Caki2 (cell line): ENCODE measurements at places on chromosomes 11 and 22.

DNA sequence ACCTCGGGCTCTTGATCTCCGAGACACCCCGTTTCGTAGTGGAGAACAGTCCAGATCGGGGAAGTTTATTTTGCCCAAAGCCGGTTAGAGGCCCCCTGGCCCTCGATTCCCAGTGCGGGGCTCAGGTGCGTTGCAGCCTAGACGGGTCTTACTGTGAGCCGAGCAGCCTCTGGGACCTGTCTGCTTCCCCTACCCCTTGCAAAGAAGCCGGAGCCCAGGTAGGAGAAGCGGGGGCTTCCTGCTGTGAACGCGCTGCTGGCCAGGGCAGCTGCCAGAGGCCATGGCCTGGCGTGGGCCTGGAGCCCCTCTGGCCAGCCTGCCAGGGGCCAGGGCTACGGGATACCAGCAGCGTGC is 621 bp downstream of the TSPO start:
- peak; percentile 53 for DNase-seq

GRCh38 chr11:95140397-95141033 is 50.9 kb downstream of the ENDOD1 start:
- DNase-seq: no peak

GRCh38 chr22:39251762-39252460 is 7.1 kb upstream of the PDGFB start:
- DNase-seq: peak; percentile 76

GRCh38 chr22:48265000-48265625 is 1502.7 kb downstream of the TBC1D22A start:
- no peak for DNase-seq

- no peak for DNase-seq
These were observed 26.9 kb downstream of the MMP20 start for GRCh38 chr11:102598272-102598671.

- peak; percentile 26 for DNase-seq
These were observed 9.2 kb downstream of the LIN7C start for GRCh38 chr11:27497284-27497866.

- DNase-seq: no peak
These were observed 27.0 kb upstream of the LRRC55 start for GRCh38 chr11:57154739-57155138.

DNA sequence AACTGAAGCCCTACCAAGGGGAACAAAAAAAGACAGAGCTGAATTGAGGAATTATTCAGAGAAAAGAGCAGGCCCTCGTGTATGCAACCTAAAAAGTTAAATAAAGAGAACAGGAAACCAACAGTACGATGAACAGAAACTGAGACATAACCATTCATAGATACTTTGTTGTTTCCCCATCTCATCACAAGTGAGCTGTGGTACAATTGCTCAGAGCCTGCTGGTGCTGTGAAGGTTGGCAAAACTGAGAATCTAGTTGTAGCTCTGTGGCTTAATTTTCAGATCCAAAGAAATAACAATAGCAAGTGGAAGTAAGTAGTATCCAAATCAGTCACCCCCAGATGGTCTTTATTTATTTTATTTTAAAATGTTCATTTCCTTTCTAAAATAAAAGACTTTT is 37.7 kb upstream of the BLID start:
- no peak for DNase-seq

- no peak for DNase-seq
These were observed 15.8 kb upstream of the ETS1 start for GRCh38 chr11:128603003-128603696.

DNA sequence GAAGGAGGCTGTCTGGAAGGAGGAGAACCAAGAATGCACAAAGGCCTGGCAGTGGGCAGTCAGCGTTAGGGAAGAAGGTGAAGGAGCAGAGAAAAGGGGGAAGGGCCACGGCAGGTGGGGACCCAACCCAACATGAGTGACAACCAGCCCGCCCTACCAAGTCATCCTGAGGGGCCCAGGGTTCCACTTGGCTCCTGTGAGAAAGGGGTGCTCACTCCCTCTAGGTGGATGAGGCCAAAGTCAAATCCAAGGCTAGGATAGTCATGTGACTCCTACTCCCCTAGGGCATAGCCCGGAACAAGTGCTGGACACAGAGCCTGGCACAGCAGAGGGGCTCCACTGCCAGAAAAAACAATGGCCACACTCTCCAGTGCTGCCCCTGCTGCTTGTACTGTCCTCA is 2.2 kb upstream of the DGCR2 start:
- DNase-seq: no peak

DNA sequence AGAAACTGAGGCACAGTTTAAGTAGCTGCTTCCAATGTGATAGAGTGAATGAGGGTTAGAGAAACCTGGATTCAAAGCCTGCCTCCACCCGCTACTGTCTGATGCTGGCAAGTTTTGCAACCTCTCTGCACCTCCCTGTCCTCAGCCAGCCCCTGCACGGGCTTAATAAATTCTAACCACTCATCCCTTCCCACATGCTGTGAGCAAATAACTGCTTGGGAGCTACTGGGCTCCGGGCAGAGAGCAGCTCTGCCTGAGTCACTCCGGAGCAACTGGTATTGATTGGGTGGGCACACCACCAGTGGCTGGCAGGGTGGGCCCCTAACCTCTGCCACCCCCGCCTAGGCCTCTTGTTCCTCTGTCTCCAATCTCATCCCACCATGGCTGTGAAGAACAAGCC is 104.3 kb upstream of the SYT13 start:
- DNase-seq: no peak

GRCh38 chr11:126945319-126945718 is 55.3 kb downstream of the KIRREL3 start:
- no peak for DNase-seq

DNA sequence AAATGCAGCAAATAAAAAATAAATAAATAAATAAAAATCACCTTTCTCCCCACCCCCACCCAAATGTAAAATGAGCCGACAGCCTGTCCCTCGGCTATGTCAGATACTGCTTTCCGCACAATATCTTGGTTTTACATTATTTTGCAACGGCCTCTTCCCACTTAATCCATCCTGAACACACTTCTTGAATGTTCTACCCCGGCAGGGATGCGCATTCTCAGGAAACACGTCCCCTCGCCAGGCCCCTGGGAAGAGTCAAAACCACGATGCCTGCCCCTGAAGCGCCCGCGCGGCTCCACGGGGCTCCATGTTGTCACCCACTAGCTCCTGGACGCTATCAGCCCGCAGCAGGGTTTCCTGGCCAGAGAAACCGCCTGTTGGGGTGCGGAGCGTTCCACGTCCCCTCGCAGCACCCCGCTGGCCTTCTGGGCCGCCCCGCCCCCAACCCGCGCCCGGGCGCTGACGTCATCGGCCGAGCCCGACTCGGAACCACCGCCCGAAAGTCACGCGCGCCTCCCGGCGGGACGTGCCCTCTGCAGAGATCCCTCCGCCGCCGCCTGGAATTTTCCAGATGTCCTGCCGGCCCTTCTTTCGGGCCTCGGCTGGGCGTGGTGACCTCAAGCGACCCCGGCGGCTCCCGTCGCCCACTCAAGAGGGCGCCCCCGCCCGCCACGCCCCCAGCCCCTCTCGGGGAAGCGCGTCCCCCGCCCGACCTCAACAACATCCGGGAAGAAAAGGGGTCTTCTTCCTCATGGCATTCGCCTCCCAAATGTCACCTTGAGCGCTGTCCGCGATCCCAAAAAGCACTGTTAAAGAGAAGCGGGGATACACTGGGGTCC is 585 bp upstream of the NEAT1 start:
- DNase-seq: peak; percentile 87

DNA sequence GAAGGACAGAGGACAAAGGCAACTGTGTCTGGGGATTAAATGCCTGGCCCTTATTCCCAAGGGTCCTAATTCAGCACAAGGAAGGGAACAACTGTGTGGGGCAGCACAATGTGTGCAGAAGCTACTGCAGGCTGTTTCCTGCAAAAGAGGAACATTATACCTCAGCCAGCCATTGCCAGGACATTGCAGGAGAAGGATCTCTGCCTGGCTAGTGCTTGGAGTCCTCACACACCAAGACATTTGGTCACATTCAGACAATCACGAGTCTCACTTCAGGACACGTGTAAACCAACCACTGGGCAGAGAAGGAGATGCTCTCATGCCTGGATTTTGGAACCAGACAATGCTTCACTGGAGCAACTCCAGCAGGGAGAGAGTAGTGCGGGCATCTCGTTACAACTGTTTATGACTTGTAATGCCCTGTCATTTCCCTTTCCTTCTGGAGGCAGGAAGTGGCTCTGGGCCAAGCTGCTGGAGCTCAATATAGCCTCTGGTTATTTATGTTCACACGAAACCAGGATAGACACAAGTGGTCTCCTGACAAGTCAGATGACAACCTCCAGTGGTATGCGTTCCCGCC is 23.9 kb upstream of the ZC3H12C start:
- DNase-seq: peak; percentile 12

DNA sequence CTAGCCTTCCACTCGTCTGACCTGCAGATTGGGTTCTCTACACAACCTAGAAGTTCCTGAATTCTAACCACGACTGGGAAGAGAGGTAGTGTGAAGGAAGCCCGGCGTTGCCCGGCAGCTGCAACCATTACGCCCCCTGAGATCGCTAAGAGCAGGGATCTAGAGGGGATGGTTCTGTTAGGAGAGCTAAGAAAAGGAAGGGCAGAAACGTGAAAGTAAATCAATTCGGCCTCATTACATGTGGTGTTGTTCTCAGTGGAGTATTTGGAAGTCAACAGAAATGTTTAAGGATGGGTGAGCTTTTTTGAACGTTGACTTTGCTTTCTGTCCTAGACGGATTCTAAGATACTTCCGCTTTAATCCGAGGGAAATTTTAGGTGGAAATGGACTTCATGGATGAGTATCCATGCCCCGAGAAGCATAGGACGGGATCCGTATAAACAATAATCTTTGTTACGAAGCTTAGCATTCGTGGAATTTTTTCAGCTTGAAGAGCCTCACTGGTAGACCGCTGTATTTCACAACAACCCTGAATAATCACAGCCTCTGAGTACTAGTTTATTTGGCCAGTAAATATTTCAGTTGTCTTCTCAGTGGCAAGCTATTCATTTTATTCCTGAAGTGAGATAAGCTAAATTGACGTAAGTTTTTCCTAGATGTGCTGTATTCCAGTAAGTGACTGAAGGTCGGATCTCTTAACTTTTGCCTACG is 629 bp downstream of the ATP5MG start:
- no peak for DNase-seq

DNA sequence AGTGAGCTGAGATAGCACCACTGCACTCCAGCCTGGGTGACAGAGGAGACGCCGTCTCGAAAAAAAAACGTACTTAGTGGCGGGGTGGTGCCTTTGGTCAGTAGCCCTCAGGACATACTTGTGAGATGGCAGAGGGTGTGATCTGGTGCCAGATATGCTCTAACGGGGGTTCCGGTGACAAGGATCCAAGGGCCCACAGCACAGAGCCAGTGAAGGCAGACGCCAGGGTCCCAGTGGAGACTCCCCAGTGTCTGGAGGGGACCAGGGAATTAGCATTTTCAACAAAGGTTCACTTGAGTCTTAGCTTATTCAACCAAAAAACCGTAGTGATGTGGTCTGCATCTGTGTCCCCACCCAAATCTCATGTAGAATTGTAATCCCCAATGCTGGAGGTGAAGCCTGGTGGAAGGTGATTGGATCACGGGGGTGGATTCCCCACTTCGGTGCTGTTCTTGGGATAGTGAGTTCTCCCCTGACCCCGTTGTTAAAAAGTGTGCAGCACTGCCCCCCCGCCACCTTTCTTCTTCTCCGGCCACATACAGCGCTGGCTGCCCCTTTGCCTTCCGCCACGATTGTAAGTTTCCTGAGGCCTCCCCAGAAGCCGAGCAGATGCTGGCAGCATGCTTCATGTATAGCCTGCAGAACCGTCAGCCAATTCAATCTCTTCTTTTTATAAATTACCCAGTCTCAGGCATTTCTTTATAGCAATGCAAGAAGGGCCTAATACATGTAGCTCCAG is 26.6 kb upstream of the OSBPL5 start:
- no peak for DNase-seq

DNA sequence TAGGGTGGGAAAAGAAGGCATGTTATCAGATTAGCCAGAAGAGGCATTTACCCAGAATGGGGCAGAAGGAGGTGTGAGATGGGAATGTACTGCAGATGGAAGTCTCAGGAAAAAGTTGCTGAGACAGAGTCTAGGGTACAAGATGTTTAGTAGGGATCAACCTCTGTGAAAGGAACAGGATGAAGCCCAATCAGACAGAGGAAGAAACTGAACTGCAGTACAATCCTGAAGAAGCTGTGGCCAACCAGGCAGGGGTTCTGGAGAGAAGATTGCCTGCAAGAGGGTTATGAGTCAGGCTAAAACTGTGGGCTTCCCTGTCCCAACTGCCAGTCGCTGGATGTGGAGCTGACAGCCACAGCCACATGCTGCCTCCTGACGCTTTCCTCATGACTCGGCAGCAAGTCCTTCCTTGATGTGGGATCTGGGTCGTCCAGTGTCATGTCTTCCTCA is 64.0 kb downstream of the CWC15 start:
- no peak for DNase-seq

DNA sequence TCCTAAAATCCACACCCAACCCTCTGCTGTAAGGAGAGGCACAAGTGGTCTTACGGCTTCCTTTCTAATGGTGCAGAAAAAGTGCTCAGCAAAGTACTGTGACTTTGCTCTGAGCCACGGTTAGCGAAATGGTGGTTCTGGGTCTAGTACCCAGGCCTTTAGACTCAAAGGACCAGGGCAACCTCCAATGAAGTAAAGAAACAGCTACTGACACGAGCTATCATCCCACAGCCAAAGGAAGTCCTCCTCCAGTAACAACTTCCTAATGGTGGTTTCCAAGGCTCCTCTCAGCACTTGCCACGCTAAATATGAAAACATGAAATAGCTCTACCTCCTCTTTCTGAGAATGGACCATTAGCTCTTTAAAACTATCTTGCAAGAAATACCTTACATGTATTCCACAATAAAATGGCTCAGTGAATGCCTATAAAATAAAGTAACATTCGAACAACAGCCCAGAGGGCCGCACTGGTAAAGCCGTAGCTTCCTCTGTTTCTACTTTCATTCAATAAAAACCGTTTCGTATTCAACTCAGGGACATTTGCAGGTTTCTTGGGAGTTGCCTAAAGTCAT is 122.4 kb downstream of the ETS1 start:
- DNase-seq: no peak

GRCh38 chr11:95584180-95584579 is 205.4 kb downstream of the FAM76B start:
- no peak for DNase-seq
